ENCODE measurements at places on chromosomes 4 and X. TPM values are rescaled to one million over a fixed set of nuclear protein-coding genes. Genes with fewer than 3 reads are reported as not detected.

DNA sequence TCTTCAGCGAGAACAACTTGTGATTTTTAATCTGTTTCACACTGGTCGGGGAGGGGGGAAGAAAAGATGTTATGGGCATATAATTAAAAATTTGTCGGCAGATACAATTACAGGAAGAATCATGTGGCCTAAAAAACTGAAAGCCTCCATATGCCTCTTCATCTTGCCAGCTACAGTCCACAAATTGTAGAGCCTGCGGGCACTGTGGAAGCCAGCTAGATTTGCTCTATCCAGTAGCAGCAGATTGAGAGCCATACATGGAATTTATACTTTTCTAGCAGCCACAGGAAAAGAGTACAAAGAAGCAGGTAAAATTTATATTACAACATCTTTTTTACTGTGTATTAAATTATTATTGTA is 147.3 kb downstream of the TBL1X start:
- DNase-seq: no peak

DNA sequence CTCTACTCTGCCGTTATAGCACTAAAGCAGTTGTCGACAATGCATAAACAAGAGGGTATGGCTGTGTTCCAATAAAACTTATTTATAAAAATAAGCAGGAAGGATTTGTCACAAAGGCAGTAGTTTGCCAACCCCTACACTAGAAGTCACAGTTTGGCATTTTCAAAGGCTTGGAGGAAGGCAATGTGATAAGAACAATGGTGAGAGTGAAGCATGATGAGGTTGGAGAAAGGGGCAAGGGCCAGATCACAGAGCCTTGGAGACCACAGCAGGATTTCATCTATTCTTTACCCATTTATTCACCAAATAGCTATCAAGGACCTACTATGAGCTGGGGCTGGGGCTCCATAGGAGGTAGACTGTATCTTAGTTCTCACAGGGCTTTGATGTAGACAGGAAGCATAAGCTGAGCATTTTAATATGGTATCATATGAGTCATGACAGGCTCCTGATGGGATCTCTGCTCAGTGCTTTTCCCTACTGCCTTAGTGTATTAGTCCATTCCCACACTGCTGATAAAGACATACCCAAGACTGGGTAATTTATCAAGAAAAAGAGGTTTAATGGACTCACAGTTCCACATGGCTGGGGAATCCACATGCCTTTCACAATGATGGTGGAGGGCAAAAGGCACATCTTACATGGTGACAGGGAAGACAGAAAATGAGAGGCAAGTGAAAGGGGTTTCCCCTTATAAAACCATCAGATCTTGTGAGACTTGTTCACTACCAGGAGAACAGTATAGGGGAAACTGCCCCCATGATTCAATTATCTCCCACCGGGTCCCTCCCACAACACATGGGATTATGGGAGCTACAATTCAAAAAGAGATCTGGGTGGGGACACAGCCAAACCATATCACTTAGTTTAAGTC is 58.9 kb downstream of the PPM1K start:
- no peak for DNase-seq

- no peak for DNase-seq
Measured at GRCh38 chr4:58961283-58961682, 1851.1 kb upstream of the IGFBP7 start.

FANCB gene
- 18.9 TPM for total RNA-seq

SLC10A4 gene
- total RNA-seq: not detected
